Germinal center (tissue), 1 donor: ENCODE measurements at places on chromosomes 5 and 9.

DNA sequence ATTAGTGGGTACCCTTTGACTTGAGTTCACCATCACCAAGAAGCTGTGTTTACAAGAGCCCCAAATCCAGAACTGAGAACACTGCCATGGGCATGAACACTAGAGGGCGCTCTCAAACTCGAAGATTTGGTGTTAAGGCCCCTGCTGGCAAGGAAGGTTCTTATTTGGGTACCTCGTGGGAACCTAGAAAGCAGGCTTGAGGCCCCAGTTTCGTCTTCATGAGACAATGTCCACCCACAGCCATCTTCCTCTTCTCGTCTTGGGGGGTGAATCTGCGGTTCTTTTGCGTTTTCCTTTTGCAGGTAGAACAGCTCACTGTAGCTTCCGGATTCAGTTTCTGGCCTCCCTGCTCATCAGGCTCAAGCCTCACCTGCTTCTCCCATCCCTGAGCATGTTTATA is 184.0 kb downstream of the SEMA5A start:
- peak; percentile 38 for DNase-seq

- no peak for DNase-seq
Observed at GRCh38 chr5:172793577-172794488, 22.8 kb upstream of the DUSP1 start.

DNA sequence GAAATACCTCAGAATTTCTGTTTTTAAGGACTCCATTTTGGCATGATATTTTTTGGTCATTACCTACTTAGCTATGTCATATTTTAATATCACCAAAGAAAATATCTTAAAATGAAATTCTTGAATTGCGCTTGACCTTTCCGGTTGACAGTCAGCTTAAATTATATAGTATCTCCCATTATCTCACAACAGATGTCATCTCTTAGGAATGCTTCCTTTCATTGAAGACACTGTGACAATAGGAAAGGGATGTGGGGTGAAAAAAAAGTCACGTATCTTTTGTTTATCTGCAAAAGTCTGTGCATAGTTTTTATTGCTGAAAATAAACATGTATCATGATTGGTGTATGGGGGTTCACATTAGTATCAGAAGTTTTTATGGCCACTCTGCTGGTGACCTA is 105.8 kb downstream of the INVS start:
- no peak for DNase-seq

DNA sequence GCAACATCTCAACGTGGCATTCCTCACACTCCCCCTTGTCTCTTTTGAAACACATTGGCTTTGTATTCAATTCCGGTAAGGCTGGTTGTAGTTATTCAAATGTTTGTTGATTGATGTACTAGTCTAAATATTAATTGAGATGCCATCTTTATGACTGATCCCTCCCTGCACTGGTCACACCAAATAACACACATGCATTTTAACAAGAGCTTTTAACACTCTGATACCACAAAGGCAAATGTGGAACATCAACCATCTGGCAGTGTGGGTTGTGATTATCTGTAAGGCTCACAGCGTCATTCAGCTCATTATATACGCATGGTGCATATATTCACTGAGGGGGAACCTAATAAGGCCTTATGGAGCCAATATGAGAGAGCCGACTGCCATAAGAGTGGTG is 305.0 kb downstream of the TENT4A start:
- no peak for DNase-seq

DNA sequence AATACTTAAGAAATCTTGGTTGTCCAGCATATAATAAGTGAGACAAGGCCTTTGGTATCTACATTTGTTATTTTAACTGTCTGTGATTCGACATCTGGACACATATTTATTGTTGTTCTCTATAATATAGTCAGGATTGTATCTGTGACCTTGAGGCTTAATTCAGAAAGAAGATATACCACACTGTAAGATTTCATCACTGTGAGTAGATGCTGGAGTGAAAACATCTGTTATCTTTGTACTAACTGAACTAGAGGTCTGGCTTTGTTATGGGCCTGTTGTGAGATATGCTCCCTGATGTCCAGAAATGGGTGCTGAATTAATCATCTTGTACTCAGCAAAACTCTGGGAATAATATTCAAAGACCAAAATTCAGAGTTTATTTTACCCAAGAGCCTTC is 148.5 kb downstream of the ISOC1 start:
- DNase-seq: no peak

DNA sequence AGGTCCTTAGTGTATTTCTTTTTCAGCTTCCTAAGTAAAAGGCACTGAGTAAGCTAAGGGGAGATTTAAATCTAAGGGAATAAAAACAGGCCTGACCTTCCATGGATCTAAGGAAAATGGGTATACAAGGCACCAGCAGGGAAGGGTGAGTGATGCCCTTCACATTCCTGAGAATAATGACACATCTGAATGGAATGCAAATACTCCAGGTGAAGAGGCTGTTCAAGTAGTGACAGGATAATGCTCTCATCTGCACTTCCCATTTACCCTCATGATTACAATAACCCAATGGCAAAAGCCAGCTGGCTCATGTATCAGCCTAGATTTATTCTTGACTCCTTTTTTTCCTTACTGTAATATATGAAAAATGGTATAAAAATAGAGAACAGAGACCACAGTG is 216.2 kb upstream of the ACTBL2 start:
- DNase-seq: no peak

DNA sequence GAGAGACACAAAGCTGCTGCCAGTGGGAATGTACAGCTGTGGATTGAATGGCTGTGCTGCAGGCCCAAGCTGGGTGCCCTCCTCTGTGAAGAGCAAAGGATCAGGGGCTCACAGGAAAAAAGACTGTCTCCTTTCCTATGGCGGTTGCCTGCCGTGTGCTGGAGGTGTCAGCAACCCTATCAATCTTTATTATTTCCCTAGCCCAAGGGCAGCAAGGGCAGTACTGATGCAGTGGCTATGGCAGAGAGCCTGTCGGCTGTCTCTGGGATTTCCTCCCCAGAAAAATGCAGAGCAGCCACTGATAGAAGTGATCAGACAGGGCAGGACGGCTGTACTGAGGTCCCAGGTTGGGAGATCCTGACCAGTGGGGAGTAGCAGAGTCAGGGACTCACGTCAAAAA is 117.3 kb upstream of the CDH12 start:
- no peak for DNase-seq

DNA sequence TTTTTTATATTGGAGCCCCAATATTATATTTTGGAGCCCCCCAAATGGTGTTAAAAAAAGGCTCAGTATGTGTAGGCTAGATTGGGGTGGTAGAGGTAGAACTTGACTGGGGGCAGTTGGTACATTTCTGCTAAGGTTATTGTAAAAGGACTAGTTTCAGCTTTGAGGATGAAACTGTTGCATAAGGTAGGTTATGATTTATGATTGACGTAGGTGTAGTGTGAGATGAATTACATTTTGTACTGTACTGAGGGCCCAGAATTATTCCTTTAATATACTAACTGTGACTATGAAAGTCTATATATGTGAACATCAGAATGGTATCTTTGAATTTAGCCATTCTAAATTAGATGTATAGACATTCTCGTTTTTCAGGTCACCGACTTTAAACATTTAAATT is 3.6 kb downstream of the RIC1 start:
- no peak for DNase-seq

DNA sequence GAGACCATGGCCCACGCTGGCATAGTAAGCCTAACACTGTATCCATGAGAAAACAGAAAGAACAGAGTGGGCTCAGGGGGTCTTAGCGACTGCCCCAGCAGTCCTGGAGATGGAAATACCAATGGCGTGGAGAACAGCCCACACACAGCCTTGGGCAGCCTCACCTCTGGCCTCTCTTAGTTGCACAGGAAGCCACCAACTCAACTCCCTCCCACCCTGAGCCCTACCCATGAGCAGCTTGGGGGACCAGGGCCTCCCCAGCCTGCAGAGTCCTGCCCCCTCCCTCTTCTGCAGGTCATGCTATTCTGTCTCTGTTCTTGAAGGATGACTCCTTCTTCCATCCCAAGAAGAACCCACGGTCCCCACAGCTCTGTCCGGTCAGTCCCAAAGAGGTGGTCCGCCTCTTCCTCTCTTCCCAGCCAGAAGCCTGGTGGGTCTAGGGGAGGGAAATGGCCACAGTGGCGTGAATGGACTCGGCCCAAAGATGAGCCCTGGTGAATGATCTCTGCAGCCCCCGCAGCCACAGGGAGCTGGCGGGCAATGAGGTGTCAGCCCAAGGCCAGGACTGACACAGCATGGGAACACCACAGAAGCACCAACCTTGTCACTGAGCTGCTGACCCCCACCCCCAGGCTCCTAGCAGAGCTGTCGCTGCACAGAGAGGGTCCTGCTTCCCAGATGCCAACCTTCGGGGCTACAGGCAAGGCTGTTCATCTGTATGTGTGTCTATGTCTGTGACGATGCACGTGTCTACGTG is 131.2 kb downstream of the ROR2 start:
- no peak for DNase-seq

GRCh38 chr9:120931231-120932085 is 4.9 kb upstream of the TRAF1 start:
- peak; percentile 71 for DNase-seq

GRCh38 chr5:170747851-170748250 is 35.7 kb upstream of the GABRP start:
- DNase-seq: no peak

GRCh38 chr5:56294354-56294753 is 61.2 kb upstream of the ANKRD55 start:
- no peak for DNase-seq

DNA sequence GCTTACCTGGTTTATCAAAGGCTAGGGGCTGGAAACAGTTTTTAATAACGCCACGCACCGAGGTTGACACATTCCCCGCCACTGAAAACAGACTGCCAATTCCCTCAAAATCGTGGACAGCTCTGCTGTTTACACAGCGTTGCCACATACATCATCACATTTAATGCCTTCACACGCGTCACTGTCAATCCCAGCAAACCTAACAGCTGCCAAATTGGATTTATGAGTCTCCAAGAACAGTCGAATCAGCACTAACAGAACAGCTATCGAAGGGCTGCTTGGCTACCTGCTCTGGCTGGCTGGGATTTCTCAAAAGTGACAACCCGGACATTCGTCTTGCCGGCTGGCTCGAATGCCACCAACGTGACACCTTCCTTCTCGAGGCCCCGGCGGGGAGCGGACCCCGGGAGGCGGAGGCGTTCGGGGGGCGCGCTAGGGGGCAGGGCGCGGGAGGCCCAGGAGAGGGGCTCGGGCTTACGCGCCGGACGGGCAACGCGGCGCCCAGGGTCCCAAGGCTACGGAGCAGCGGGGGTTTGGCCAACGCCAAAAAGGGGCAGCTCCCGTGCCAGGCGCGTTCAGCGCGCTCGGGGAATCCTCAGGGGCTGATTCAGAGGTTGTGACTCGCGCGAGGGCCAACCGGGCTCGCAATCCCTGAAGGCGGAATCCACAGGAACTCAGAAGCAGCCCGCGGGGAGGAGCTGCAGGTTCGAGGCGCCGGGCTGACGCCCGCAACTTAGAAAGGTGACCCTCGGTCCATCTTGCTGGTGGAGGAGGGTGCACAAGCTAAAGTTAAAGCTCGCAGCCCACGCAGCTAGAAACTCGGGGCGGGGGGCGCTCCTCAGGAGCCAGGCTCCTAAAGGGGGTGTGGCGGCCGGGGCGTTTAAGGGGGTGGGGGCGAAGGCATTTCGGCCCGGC is 1.2 kb downstream of the CDC14B start:
- DNase-seq: no peak

DNA sequence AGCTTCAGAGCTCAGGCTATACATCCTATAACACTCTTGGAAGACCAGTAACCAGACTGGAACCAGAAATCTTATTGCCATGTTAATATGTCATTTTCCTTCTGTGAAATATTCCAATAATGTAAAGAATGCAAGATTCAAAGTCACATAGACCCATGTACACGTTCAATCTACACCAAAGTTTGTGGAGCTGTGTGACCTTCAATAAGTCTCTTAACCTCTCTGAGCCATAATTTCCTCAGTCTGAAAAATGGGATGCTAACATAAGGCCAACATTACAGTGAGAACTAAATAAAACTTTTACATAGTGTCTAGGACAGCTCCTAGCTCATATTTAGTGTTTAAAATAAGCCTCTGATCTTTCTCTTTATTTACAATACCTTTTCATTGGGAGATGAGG is 70.4 kb downstream of the ARRDC3 start:
- DNase-seq: no peak

GRCh38 chr5:148910686-148911361 is 84.4 kb downstream of the ADRB2 start:
- no peak for DNase-seq

DNA sequence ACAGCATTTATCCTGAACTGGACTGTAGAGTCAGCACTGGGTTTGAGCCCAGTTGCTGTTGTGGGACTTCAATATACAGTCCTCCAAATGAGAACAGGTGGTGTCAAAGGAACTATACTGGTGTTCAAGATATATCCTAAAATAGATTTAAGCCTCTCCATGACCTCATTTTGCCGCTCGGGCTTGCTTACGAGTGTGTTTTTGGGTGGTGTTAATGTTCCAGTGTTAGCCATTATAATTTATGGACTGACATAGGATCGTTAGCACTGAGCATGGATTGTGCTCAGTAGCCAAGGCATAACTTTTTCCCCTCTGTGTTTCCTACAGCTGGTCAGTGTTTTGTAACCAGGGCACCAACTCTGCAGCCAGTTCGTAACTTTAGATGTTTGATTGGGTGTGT is 306.6 kb downstream of the SPATA31D1 start:
- DNase-seq: no peak

GRCh38 chr9:92525306-92525705 is 10.5 kb downstream of the ECM2 start:
- no peak for DNase-seq

DNA sequence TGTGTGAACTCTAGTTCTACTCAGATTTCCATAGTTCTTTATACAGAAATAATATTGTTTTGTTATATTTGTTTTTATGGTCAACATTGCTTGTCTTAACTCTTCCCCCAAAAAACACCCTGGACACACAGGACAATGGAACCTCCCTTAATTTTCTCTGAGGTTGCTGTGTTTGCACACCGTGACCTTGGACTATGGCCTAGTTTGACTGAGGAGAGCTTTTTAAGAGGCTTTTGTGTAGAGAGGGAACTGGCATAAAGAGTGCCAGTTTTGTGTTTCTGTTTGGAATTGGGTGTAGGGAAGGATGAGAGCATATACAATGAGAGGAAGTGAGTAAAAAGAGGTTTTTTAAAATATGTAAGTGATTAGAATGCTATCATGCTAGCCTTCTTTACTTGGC is 101.1 kb upstream of the MEF2C start:
- DNase-seq: no peak

DNA sequence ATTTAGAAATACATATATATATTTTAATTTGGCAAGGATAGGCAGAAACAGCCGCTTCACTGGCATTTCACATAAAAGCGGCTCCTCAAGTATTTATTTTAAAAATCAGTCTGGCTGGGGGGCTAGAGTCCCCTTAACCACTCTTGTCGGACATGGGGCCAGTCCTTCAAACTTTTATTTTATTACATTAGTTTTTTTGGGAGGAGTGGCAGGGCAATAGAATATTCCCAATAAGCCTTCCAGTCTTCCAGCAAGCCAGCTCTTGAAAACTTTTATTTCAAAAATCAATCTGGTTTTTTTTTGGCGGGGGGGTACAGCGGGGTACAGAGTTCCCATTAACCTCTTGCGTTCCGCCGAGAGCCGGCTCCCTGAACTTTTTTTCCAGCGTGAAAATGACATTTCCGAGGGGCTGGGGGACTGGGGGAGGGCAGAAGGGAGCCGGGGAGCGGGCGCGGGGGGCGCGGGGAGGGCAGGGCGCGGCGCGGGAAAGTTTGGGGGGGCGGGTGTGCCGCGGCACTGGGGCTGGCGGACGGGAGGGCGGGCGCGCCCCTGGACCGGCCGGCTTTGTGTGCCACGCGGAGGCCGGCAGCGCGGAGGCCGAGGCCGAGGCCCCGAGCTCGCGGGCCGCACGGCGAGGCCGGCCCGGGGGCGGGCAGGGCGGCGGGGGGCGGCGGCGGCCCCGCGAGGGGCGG is 504 bp upstream of the ZNF618 start:
- no peak for DNase-seq
